ENCODE measurements at places on chromosomes 3 and 15.

DNA sequence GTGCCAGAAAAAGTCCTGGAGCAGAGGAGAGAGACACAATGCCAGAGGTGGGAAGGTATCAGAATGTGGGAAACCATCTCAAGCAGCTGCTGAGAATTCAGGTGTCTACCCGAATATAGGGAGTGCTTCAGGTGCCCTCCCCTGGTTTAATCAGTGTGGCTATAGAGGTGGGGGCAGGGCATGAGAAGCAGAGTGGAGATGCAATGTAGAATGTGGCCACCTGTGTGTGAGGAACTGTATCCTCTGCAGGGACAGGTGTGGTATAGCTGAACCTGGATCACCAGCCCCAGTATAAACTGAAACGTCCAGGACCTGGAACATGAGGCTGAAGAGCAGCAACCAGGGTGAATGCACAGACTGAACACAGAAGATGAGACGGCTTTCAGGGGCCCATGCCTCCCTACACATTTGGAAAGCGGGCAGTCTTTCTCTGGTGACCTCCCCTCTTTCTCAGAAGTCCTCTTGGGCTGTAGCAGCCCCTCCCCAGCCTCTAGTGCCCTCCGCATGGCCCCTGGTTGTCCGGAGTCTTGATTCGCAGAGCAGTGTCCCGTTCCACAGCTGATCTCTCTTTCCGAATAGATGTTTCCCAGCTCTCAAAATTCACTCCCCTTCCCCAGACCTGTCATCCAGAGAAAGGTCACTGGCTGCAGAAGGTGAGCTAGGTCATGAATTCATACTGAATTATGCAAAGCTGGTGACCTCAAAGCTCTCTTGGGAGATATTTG is 103.1 kb downstream of the ABHD5 start:
- no peak for DNase-seq

DNA sequence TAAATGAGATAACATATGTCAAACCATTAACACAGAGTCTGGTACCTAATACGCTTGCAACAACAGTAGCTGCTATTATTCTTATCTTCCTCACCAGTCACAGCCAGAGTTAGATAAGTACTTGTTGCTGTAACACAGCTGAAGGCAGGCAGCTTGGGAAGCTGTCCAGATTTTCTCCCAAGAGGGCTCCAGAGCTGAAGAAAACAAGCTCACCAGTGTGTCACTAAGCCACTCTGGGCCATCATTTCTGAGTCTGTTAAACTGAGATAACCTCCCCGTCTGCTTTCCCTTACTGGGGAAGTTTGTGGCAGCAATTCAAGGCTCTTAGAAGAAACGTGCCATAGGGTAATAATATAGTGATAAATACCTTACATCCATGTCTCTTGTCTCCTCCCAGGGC is 226.3 kb downstream of the TAFA4 start:
- no peak for DNase-seq

DNA sequence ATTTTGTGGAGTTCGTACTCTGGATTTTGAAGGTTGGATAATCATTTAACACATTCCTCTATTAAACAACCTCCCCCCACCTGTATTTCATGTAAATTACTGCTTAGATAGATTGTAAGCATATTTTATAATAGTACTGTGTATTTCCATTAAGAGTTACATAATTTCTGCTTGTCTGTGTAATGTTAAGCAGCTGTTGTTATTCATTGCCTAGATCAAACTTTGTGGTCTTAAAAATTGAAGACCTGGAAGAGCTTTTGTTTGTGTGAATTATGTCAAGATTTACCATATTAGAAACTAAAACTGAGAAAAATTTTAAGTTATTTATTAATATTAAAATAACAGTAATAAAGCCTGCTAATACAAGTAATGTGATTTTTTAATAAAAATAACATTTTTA is 11.1 kb downstream of the SETD5 start:
- DNase-seq: no peak

DNA sequence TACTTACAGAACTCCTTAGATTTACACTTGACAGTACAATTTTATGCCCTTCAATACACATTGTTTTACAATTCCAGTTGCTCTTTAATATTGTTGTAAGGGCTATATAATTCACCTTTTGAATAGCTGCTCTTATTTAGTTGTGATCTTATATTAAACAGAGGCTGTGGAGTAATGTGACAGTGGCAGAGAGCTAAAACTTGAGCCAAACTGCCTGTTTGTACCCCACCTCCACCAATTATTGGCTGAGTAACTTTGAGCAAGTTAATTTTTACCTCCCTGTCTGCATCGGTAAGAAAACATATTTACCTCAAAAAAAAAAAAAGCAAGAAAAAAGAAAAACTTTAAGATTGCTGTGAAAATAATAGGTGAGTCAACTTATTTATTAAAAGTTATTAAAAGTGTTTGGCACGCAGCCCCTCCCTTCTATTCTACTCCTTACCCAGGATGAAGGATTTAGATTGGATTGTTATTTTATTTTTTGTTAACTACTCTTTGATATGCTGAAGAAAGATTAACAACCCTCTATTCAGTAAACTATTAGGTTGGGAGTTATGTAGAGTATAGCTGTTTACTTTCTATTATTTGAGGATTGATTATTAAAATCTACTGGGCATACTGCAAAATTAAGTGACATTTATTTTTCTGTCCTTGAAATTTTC is 1.7 kb downstream of the SEC62 start:
- no peak for DNase-seq

DNA sequence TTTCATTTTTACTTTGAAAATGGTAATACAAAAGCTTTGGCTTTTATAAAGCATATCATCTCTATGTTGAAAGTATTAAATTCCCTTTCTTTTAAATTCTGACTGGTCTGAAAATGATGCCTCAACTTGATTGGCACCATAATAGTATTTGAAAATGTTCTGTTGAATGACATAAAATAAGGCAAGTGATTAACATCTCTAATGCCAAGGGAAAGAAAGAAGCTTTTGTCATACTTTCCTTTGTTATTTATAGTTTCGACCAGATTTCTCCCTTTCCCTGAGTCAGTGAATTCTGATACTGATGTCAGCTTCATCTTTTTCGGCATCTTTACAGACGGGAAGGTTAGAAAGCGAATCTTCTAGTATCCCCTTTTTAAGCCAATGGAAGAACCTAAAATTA is 3.4 kb upstream of the AP4E1 start:
- no peak for DNase-seq

- no peak for DNase-seq
Measured at GRCh38 chr3:8841472-8841871, 72.1 kb upstream of the OXTR start.

DNA sequence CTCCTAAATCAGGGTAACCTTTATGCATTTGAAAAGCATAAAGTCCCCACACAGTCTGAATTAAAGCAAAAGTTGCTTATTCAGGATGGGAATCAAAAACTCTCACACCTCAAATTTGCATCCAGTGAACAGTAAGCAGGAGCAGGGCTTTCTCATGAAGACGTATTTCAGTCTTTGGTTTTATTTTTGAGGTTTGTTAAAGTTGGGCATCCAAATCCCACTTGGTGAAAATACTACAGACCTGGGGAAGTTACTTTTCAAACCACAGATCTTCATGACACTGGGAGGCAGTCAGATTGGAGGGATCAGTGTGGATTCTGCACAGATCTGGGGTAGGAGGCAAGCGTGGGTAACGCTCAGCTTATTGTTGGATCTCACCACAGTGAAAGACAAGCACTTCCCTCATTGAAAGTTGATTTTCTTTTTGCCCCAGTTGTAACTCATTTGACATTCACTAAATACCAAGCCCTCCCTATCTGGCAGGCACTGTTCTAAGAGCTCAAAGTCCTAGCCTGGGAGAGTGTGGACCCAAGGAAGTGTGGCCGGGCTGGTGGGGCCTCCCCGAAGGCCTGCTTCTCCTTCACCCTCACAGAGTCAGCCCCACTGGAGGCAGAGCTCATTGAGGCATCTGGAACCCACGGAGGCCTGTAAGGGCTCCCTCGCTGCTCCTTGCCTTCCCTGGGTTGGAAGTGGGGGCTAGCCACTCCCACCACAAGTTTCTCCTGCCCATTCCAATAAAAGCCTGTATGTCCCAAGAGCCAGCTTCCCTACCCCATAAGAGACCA is 783 bp upstream of the ISG20 start:
- DNase-seq: no peak

- peak; percentile 8 for DNase-seq
Measured at GRCh38 chr15:49471733-49472132, 48.7 kb downstream of the FGF7 start.

GRCh38 chr3:185517387-185518130 is 18.7 kb upstream of the TMEM41A start:
- no peak for DNase-seq

DNA sequence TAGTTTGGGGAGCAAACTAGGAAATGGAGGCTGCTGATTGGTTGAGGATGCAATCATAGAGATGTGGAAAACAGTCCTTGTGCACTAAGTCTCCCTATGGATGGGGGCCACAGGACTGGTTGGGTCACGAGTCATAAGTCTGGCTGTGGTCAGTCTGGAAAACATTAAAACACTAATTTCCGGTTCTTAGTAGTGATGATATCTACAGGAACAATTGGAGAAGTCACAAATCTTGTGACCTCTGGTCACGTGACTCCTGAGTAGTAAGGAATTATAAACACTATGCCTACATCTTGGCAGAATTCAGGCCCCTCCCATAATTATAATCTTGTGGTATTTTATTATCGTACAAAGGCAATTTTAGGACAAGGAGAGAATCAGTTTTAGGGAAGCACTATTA is 317.3 kb upstream of the ARPP21 start:
- no peak for DNase-seq
